Hematopoietic multipotent progenitor cell treated with erythropoietin and hydrocortisone succinate and interleukin-3 and kit ligand, for 17 days (in vitro differentiated cells): ENCODE measurements at places on chromosomes 7 and 10.

DNA sequence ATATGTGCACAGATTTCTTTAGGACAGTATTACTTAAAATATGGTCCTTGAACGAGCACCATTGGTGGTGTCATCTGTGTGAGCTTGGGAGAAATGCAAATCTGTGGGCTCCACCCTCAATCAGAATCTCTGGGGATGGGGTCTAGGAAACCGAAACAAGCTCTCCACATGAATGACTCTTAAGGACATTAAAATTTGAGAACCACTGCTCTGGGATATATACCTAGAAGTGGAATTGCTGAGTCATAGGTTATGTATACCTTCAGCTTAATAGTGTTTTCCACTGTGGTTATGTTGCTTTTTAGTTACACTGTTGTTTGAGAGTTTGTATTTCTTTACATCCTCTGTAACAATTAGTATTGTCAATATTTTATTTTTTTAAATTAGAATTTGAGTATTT lies 24.0 kb downstream of the ZNRF2 start:
- no peak for DNase-seq

GRCh38 chr7:50552139-50552538 lies 13.1 kb downstream of the DDC start:
- no peak for DNase-seq

DNA sequence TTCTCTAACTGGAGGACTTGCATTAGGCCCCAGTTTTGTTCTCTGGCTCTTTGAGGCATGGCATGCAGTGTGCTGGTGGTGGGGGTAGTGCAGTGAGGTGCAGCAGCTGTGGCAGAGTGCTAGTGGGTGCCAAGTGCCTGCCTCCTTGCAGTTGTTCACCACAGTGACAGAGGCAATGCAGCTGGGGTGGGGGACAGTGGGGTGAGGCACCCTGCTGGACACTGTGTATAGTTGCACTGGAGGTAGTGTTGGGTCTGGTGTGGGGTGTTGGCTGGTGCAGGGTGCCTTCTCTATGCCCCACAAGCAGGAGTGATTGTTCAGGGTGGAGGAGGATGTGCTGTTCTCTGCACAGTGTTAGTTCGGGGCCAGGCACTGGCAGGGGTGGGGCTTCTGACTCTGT lies 21.7 kb upstream of the KEL start:
- DNase-seq: no peak

- peak; percentile 31 for DNase-seq
Measured at GRCh38 chr7:43735802-43736603, 6.7 kb upstream of the COA1 start.

GRCh38 chr10:4801405-4801804 lies 24.6 kb upstream of the AKR1E2 start:
- DNase-seq: no peak

GRCh38 chr10:36462194-36462593 lies 663.2 kb upstream of the ANKRD30A start:
- no peak for DNase-seq

DNA sequence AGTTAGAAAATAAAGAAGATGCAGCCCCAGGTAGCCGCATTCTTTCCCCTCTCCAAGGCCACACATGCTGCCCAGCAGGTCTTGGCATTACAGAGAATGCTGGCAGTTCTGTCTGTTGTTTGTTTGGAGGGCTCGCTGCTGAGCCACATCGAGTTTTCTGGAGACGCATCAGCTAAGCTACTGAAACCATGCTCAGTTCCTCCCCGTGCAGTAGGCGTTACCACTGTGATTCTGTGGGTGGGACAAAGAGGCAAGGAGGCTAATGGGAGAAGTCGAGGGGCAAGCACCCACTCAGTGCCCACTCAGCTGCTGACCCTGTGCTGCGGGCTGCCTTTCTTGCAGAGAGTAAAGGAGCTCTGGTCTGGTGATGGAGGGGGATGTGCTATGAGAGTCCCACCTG lies 15.5 kb upstream of the GTPBP4 start:
- no peak for DNase-seq

- DNase-seq: no peak
Measured at GRCh38 chr7:92423710-92424131, 23.6 kb upstream of the GATAD1 start.

GRCh38 chr7:27899601-27900000 lies 159.6 kb downstream of the TAX1BP1 start:
- DNase-seq: no peak

- DNase-seq: no peak
Measured at GRCh38 chr10:5045095-5045494, 41.4 kb upstream of the AKR1C2 start.

- no peak for DNase-seq
Measured at GRCh38 chr7:4017081-4017480, 665.0 kb upstream of the FOXK1 start.

GRCh38 chr7:80170445-80170844 lies 35.8 kb downstream of the GNAI1 start:
- no peak for DNase-seq

- DNase-seq: no peak
Measured at GRCh38 chr7:29142021-29142727, 4.2 kb downstream of the CPVL start.

DNA sequence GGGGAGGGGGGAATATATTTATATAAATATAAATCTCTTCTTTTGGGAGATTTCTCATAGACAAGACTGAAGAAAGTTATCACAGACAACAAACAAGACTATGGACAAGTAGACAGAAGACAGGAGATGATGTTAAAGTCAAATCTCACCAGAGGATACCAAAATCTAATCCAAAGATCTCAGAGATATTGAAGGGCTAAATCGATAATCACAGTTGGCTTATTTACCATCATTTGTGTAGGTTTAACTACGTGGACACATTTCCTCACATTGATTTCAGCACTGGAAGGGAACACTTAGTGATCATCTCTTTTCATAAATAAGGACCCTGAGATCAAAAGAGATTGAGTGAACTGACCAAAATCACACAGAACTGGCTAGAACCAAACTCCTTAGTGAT lies 2.7 kb upstream of the INPP5F start:
- no peak for DNase-seq
